ENCODE measurements at places on chromosomes 2 and 18.
A peak's percentile ranks its signal among the peaks of the same experiment; 100 is the strongest.

GRCh38 chr2:233912691-233913423 lies 4.3 kb upstream of the TRPM8 start:
- DNase-seq, result peak; percentile 9

- DNase-seq, result peak; percentile 31
Measured at GRCh38 chr2:237980751-237981150, 13.9 kb downstream of the UBE2F start.

- no peak for DNase-seq
Measured at GRCh38 chr2:173153301-173153885, 77.7 kb downstream of the MAP3K20 start.

DNA sequence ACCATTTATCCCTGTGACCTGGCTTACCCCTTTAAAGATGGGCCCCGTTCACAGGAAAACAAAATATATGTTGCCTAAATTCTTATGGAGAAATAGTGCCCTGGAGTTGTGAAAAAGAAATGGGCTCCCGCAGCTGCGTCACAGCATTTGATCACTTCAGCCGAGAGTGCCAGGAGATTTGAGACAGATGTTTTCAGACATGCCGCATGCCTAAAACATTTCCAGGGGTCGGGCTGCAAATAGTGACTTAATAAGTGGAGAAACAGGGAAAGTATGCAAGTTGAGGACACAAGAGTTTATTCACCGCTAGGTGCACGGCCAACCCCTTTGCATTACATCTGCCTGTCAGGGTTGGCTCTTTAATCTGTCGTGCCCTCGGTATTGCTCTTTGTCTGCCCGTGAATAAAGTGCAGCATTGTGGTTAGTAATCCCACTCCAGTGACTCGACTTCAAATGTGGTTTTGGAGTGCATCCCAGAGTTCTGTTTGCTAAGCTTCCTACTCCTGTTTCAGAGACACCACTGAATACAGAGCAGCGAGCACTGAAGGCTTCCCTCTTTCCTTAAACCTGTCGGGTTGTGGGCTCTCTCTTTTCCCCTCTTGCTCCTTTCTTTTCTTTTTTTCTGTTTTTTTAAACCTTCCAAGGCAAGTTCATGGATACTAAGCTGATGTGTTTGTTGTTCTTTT lies 187.5 kb downstream of the LTBP1 start:
- no peak for DNase-seq

DNA sequence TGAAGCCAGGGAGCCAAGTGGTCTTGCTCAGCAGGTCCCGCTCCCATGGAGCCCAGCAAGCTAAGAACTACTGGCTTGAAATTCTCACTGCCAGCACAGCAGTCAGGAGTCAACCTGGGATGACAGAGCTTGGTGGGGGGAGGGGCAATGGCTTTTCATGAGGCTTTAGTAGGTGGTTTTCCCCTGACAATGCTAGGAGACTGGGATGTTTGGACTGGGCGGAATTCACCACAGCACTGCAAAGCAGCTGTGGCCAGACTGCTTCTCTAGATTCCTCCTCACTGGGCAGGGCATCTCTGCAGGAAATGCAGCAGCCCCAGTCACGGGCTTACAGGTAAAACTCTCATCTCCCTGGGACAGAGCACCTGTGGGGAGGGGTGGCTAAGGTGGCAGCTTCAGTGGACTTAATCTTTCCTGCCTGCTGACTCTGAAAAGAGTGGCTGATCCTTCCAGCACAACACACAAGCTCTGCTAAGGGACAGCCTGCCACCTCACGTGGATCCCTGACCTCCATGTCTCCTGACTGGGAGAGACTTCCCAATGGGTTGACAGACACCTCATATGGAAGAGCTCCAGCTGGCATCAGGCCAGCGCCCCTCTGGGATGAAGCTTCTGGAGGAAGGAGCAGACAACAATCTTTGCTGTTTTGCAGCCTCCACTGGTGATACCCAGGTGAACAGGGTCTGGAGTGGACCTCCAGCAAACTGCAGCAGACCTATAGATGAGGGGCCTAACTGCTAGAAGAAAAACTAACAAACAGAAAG lies 349.7 kb upstream of the ST6GAL2 start:
- no peak for DNase-seq

- DNase-seq, result no peak
Measured at GRCh38 chr18:79611040-79611681, 68.4 kb upstream of the CTDP1 start.

- no peak for DNase-seq
Measured at GRCh38 chr2:172938713-172939375, 136.8 kb upstream of the MAP3K20 start.

DNA sequence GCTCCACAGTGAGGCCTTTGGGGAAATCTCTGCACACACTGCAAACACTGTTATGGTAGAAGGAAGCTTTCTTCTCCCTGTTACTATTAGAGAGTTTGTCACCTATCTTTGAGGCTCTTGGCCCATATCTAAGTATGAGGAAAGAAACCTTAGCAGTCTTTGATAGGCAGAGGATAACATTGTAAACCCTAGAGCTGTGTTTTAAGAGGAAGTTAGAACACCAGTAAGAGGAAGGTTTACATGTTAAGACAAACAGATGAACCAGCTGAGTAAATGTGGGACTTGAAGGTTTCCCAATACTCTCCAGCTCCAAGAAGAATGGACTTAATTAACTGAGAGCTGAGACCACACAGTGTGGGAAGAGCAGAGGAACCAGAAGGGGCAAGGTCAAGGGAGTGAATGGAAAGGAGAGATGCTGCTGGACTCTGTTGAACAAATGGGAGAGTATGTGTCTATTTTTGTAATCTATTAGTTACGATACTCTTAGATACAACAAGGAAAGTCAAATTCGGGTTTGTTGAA lies 257.0 kb downstream of the DPP10 start:
- DNase-seq, result no peak

DNA sequence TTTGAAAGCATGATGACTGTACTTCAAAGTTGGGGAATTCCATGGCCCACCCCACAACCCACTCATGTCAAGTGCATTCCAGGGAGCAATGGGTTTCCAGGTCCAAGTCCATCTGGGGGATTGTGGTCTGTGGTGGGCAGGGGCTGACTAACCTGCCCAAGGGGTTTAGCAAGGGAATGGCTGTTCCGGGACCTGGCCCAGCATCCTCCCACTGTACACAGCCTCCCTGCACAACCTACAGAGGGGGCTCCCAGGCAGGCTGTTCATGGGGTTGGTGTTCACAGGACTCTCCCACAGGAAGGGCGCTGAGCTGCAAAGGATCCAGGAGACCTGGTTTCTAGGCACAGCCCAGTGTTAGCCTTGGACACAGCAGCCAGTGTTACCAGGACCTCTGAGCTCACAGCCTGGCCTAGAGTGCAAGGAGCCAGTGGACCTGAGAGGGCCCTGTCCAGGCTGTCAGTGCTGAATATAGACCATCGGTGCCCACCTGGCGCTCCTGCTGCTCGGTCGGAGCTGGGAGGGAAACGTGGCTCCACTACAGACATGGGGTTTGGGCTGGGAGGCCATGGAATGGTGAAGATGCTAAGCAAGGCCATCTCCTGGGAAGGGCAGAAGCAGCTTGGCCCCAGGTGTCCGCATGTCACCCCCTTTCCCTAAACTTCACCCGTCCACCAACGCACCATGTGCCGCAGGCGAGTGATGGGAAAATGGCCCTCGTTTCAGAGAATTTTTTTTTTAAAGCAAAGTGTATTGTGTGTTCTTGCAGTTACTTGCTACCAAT lies 317.2 kb downstream of the GBX2 start:
- DNase-seq, result no peak

GRCh38 chr2:128642821-128643220 lies 324.2 kb upstream of the HS6ST1 start:
- no peak for DNase-seq

DNA sequence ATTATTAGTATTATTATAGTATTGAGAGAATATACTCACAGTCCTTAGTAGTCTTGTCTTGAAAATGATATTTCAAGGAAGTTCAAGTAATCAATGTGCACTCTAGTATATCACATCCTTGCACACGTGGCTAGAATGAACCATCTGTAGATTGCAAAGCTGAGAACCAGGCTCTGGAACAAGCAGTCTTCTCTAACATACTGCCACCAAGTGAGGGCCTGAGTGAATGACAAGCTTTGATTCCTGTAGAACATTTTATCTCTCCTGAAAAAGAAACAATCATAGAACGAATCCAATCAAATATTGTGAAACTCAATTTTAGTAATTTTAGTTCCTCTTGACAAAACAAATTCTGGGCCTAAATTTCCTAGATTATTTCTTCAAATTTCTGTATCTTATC lies 55.3 kb upstream of the SULT1C3 start:
- peak; percentile 5 for DNase-seq

- DNase-seq, result no peak
Measured at GRCh38 chr2:4020153-4020552, 316.8 kb downstream of the DCDC2C start.

GRCh38 chr2:142981069-142981378 lies 103.6 kb downstream of the KYNU start:
- peak; percentile 17 for DNase-seq

DNA sequence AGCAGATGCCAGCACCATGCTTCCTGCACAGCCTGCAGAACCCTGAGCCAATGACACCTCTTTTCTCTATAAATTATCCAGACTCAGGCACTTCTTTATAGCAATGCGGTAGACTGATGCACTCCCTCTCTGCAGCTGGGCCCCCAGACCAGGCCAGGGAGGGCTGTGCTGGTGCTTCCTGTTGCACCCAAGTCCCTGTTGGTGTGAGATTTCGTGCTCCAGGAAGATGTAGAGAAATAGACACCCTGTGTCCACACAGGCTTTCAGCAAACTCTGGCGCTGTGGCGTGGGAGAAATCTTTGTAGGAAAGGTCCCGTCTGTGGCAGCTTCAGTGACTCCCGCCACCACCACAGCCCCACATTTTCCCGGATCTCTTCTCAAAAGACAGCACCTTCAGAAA lies 572.2 kb downstream of the GALR1 start:
- DNase-seq, result no peak

DNA sequence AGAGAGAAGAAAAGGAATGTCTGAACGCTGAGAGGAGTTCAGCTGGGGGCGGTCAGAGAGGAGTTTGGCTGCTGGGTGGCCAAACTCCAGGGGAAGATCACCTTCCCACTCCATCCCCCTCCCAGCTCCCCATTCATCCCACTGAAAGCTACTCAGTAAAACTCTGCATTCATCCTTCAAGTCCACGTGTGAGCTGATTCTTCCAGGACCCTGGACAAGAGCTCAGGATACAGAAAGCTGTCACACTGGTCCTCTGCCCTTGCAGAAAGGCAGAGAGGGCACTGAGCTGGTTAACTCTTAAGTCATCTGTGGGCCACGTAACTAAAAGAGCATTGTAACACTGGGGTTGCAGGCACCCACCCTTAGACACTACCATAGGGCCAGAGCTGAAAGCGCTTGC lies 132.1 kb upstream of the ARL4C start:
- DNase-seq, result no peak
